Caki2 (cell line): ENCODE measurements at places on chromosomes 7 and 10.

GRCh38 chr7:135239263-135239662 lies 5.6 kb downstream of the STRA8 start:
- no peak for DNase-seq

- DNase-seq: peak; percentile 63
Measured at GRCh38 chr7:22730921-22731654, 4.1 kb downstream of the IL6 start.

- no peak for DNase-seq
Measured at GRCh38 chr7:74014931-74015330, 13.0 kb upstream of the ELN start.

GRCh38 chr7:24854866-24855265 lies 97.6 kb upstream of the GSDME start:
- DNase-seq: no peak

DNA sequence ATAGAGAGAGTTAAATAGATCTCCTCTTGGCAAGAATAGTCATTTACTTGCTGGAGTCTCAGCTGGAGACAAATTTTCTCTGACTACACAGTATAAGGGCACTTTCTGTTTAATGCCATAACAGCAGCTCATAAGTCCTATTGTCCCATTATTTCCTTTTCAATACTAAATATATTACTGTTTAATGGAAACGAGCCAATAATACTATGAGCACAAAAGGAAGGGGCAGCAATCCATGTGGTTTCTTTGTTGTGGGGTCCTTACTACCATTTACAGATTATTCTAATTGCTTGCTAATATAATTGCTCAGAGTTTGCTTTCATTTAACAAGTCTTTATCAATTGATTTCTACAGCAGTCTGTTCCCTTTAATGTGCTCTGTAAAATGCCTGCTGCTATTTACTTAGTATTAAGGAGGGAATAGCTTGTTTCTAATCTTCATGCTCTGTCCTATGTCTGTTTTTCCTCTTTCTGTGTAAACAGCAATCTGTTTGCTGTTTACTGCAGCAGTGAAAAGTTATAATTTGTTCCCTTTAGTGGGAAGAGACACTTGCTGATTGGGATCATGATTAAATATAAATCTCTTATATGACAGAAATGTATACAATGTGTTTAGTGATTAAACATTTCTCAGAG lies 296.2 kb upstream of the SMIM30 start:
- no peak for DNase-seq

DNA sequence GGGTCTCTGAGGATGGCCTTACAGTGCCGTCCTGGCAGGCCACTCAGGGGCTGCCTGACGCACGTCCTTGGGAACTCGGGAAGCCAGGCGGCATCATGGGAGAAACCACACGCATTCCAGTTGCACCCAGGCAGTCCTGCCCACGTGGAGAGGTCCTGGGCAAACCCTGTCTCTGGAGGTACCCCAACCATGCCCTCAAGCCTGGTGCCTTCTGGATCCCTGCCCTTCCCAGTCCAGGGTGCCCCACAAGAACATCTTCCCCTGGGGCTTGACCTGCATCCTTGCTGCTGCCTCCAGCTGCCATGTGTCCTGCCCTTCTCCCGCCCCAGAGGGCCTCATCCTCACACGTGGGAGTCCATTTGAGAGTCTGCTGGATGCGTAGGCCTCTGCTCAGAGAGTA lies 200.3 kb upstream of the PPP2R2D start:
- no peak for DNase-seq

DNA sequence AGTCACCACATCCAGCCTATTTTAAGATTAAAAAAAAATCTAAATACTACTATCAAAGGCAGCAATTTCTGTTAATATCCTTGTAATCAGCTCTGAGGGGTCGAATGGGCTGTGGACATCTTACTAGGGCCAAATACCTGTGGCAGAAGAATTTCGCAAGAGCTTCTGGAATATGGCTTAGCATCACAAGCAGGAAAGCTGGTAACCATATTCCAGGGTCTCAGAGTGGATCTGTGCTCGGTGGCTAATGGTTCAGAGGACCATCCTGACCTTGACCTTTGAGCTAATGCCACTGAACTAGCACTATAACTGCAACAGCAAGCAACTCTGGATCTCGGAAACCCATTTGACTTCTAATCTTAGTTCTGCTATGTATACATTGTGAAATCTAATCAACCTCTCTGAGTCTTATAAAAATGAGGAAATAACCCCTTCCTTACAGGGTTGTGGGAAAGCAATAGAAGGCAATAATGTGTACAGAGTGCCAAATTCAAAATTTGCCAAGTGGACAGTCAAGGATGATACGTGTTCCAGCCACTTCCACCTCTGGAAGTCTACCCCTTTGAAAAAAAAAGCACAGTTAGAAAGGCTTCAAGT lies 65.5 kb downstream of the CYP26A1 start:
- DNase-seq: no peak

GRCh38 chr7:72674394-72674793 lies 153.6 kb downstream of the TYW1B start:
- DNase-seq: no peak

- DNase-seq: no peak
Measured at GRCh38 chr10:132443983-132444876, 47.2 kb downstream of the PWWP2B start.

DNA sequence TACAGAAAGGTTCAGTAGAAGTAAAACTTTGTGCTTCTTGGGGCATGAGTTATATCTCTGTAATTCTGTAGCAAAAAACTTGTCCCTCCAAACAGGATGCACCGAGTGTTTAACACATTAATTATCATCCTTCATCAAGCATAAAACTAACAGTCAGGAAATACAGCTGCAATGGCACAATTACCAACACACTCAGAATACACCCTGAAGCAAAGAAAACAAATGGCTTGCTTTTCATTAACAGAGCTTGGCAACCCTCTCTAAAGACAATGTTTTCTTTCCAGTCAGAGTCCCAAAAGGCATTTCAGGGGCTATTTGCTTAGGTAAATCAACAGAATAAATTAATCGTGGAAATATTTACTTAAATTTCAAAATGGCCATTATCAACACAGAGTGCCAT lies 107.7 kb downstream of the ICA1 start:
- DNase-seq: peak; percentile 42

DNA sequence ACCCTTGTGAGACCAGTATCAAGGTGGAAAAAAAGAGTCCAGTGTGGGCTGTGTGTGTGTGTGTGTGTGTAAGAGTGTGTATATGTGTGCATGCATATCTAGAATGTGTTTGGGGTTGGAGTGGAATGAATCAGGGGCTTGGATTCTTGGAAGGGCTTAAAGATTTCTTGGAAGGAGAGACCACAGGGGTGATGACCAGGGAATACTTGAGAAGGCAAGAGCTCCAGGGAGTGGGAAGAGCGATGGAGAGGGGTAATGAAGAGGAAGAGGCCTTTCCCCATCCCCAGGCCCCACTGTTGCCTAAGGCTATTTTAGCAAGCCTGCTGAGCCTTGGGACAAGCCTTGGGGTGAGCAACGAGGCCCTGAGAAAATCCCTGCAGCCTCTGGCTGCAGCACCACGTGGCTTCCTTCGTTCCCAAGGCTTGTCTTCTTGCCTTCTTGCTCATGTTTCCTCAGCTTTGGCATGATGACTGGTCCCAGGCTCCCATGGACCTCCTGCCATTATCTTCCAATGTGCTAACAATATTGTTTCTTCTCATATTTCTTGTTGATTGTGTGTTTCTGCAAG lies 663.4 kb downstream of the INHBA start:
- DNase-seq: no peak

DNA sequence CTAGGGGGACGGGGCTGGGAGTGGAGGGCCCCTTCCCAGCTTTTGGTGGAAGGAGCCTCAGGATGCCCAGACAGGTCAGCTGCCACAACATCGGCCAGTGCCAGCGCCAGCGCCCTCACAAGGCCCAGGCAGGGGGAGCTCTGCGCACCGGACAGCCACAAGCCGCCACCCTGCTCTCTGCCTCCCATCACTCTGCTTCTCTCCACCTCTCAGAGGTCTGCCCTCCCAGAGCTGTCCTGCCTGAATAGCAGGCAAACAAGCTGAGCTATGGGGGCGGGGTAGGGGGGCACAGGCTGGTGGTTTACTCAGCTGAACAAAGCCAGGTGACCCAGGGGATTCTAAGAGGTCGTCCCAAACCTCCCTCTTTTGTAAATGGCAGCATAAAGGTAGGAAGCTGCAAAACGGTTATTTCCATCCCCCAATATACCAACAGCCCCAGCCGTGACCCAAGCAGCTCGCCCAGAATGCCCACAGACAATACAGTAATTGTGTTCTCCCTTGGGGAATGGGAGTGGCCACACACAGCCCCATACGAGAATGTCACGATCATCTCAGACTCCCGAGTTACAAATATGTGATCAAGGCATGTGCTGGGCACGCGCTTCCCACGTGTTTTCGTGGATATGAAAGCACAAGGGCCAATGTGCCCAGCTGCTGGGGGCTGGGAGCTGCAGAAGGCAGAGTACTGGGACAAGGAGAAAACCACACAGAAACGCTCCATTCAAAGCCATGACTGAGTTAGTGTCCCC lies 19.7 kb downstream of the FAM53B start:
- no peak for DNase-seq

DNA sequence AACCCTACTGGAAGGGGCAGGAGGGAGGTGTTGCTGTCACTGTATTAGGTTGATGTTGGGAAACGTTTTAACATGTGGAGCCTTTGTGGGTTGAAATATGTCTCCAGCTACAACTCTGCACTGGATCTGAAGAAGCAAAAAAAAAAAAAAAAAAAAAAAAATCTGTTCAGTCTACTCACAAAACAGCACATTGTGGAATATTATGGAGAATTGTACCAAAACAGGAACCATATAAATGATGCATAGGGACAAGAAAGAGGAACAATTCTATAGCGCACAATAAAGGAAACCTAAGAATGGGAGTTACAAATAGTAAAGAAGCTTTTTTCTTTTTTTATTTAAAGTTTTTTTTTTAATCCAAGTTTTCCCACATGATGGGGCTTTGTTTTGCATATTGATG lies 63.8 kb downstream of the CCSER2 start:
- no peak for DNase-seq

DNA sequence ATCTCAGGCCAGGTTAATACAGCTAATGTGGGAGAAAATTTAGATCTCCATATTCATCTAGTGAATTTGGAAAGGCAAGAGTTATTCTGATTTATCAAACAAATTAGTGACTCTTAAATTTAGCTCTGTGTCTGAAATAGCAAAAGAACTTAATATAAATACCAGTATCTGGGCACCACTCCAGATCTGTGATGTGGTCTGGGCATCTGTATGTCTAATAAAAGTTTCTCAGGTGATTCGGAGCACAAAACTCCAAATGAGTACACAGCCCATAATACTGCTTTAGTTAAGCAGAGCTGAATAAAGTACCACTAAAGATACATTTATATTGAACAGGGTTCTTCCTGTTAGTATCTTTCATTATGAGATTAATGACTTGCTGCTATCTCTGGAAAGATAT lies 261.4 kb downstream of the BAMBI start:
- no peak for DNase-seq

GRCh38 chr7:17029150-17029549 lies 147.4 kb upstream of the AGR3 start:
- DNase-seq: no peak

DNA sequence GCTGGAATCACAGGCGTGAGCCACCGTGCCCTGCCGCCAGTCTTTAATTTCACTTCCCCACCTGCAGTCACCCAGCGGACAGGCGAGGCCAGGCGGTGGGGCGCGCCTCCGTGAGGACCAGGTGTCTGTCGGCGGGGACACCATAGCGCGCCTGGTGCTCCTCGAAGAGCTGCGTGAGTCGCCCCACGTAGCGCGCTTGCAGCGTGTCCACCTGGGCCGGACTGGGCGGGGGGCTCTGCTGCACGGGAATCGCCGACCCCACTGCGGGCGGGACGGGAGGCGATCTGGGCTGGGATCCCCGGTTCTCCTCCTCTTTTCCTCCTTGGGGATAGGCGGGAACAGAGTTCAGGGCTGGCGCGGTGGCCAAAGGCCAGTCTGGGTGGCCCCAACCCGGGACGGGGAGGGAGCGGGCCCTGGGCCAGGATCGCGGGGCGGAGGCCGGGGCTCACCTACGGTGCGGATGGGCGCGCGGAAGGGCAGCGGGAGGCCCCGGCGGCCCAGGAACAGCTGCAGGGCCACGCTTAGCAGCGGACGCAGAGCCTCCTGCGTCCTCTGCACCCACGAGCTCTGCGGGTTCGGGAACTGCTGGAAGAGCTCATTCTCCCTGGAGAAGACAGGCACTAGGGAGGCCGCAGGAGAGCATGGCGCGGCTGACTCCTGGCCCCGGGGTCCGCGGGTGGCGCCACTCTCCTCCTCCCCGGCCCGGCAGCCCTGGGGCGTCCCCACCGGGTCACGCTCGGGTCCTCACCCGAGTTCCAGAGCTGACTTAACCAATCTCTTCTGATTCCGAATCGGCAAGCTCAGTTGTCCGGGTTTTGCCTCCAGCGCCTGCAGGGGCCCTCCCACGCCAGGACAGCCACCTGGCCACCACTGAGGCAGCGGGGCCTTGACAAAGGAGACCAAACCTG lies 1.1 kb upstream of the MOGAT3 start:
- DNase-seq: no peak

DNA sequence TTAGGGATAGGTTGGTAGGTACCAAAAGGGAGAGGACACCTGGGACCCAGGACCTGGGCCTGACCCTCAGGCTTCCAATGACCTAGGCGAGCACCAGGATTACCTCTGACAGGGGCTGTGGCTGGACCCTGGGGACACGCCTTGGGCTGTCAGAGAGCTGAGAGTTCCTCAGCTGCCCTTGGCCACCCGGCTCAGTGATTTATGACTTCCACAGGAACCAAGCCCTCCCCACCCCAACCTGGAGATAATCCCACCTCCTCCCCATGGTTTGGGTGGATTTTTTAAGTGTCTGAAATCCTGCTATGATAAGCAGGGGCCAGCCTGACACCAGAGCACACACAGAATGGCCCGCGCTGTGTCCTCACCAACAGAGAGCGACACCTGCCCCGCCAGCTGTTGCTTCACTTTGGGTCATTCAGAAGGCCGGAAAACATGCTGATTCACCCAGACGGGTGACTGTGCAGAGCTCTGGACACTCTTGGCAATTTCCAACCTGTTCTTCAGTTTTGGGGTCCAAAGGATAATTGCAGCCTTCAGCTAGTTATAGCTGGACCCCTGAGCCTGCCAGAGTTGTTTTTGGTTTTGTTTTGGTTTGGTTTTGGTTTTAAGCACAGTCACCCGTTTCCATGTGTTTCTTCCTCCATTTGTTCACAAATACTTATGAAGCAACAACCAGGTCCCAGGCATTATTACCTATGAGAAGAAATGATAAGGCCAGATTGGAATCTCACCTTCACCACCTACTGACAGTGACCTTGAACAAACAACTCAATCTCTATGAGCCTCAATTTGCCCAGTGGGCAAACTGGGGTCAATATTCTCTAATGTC lies 78.2 kb downstream of the RAB11FIP2 start:
- no peak for DNase-seq

DNA sequence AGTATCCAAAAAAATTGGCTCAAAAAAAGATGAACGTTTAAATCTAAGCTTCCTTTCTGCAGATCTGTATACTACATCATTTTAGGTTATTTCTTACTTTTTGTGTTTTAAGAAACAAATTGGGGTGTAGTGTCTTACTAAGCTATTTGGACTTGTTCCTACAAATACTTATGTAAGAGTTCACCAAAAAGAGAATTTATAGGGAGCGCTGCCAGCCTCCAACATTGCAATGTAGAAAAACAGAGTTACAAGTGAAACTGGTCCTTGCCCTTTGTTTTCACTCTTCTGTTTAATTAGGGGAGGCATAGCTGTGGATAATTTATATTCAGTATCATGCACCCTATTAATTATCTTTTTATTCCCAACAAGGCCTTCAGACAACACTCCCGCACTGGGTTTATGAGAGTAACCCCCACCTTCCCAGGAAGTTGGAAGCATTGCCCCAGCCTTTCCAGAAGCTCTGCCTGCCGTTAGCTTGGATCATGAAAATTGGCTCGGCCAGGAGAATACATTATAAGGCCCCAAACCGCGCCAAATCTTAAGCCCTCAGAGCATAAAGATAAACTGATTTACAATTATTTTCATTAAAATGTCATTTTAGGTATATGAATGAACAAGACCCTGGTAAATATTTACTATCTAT lies 261.8 kb upstream of the KLF6 start:
- DNase-seq: no peak
